ENCODE measurements at places on chromosomes 1 and 21. TPM values are rescaled to one million over a fixed set of nuclear protein-coding genes. Genes with fewer than 3 reads are reported as not detected.

- no peak for DNase-seq
Observed at GRCh38 chr1:181262069-181262468, 173.6 kb downstream of the IER5 start.

GRCh38 chr1:224880593-224881307 is 48.7 kb upstream of the DNAH14 start:
- no peak for DNase-seq

GRCh38 chr1:165053351-165053750 is 303.2 kb downstream of the LMX1A start:
- no peak for DNase-seq

GRCh38 chr1:2468540-2468939 is 7.5 kb upstream of the PLCH2 start:
- DNase-seq: no peak

DNA sequence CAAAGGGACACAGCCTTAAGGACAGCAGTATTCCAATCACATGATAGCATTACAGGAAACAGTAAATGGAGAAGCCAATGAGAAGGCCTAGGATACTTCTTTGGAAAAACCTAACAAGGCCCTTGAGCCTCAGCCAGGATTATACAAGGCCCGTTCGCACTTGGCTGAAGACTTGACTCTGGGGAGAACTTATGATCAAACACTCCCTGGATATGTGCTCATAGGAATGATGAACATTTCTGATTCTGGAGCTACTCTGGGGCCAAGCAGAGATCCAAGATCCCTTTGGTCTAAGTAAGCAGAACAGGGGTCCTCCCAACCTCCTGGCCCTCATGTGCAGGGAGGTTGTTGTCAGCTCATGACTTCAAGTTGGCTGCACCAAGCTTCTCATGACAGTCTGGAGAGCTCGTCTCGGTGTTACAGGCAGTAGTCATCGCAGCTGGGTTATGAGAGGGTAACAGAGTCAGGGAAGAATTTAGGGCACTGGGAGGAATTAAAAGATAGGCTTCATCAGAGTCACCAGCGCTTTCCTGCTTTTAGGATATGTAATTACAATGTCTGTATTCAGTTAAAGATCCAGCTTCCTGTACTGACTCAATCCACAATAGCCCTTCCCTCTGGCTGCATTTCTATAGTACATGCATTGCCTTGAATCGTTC is 92.5 kb upstream of the IRF2BP2 start:
- no peak for DNase-seq

Gene SFN
- 0.42 TPM for total RNA-seq

Gene VSIG8
- not detected for total RNA-seq

DNA sequence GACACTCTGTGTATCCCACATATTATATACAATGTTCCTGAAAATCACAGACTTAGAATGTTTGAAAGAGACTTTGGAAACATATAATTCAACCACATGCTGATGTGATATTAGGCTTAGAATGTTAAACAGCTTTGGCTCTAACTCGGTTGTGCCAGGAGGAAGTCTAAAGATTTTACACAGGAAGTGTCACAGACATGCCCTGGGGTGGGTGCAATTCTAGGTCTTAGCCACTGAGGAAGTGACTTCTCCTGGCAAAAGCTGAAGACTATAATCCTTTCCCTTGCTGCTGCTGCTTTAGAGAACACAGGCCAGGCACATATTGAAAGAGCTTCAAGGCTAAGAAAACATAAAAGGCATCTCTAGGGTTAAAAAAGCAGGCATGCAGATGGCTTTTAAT is 51.0 kb downstream of the RPL5 start:
- DNase-seq: no peak

Gene IFNGR2
- total RNA-seq: 9.6 TPM

Gene OR6K3
- total RNA-seq: not detected

DNA sequence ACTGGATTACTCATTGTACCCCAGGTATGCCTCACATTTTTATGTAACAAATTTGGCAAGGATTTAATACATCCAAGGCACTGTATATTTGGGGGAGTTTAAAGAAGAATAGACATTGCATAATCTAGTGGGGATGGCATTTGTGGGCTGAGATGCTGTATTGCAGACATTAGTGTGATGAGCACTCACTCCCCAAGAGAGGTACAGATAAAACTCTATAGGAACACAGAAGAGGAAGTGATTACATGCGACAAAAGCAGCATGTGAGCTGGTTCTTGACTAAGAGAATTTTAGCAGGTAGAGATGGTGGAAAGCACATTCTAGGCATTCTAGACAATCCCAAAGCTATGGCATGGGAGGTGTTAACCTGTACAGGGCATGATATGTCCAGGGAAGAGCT is 24.2 kb upstream of the CDC14A start:
- DNase-seq: no peak

DNA sequence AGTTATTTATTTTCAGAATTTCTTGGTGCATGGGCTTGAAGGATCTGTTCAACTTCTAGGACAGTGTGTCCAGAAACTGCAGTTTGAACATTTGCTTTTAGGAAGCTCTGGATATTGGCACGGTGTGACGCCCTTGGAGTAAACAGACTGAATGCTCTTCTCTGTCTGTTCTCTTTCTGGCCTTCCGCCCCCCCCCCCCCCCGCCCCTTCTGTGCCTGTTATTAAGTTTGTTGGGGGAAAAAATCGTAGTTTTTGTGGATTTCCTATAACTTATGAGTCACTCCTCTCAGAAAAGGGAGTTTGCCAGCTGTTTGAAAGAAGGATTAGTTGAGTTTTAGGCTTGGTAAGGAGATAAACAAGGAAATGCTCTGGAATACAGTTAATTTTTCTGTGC is 1.2 kb downstream of the KCTD3 start:
- no peak for DNase-seq

DNA sequence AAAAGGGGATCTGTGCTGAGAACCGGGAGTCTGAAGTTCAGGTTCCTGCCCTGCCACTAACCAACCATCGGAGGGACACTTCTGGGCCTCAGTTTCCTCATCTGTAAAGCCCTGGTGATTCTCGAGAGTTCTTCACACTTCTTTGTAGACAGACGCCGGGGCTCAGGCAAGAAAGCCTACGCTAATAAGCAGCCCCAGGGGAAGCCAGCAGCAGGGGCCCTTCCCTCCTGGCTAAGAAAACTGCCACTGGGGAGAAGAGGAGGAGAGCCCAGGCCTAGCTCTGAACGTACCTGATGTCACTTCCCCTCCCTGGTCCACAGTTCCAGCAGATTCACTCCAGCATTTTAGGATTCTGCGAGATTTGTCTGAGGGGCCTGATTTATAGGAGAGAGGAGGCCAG is 76.0 kb downstream of the CAMK2N1 start:
- no peak for DNase-seq

GRCh38 chr1:92169214-92170005 is 48.3 kb upstream of the C1orf146 start:
- DNase-seq: no peak

DNA sequence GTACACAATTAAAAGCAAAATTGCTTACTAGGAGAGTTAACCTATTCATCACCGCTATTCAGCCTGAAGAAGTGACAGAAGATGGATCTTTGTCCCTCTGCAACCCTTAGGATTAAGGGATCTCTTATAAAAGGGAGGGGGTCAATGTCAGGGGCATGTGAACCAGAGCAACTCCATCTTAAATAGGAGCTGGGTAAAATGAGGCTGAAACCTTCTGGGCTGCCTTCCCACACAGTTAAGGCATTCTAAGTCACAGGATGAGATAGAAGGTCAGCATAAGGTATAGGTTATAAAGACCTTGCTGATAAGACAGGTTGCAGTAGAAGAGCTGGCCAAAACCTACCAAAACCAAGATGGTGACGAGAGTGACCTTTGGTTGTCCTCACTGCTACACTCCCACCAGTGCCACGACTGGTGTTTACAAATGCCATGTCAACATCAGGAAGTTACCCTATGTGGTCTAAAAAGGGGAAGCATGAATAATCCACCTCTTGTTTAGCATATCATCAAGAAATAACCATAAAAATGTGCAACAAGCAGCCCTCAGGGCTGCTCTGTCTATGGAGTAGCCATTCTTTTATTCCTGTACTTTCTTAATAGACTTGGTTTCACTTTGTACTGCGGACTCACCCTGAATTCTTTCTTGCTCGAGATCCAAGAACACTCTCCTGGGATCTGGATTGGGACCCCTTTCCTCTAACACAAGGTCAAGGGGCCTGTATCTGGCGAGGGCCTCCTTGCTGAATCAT is 35.3 kb upstream of the NEK2 start:
- DNase-seq: no peak

- no peak for DNase-seq
Observed at GRCh38 chr21:44496564-44497550, 41.5 kb downstream of the LRRC3 start.

Gene MAP10
- 3.6 TPM for total RNA-seq

Gene S100B
- total RNA-seq: not detected

DNA sequence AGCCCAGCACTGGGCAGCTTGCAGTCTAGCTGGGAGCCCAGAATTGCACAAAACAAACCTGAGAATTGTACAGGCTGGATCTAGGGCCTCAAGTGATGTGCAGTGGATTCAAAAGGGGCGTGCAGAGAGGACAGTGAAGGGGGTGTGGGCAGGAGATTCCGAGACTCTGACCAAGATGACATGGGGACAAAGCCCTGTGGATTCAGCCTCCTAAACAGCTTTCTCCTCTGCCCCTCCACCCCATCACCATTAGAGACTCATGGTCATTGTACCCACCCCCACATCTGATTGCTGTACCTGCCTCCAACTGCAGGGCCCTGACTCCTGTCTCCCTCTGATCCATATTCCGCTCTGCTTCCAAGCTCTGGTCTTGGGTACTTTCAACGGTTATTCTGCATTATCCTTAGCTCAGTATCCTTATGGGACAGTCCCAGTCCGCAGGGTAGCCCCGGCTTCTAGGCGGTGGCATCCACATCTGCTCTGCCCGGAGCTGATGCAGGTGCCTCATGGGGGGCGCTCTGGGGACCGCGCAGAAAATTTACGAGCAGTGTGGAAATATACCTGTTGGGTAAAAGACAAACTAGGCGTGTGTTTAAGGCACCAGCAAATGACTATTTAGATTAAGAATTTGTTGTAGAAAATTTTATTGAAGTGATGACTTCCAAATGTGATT is 1.7 kb upstream of the BMP8A start:
- DNase-seq: no peak

Gene ZNF695
- total RNA-seq: 7.9 TPM

GRCh38 chr1:103525607-103526507 is at the start of gene RNPC3:
Gene RNPC3, plus strand, starts transcription at chr1:103525699. Its CDS starts 372 bp downstream, at chr1:103526071.
- DNase-seq: peak; percentile 87

GRCh38 chr1:55741516-55741915 is 526.4 kb upstream of the USP24 start:
- DNase-seq: no peak

DNA sequence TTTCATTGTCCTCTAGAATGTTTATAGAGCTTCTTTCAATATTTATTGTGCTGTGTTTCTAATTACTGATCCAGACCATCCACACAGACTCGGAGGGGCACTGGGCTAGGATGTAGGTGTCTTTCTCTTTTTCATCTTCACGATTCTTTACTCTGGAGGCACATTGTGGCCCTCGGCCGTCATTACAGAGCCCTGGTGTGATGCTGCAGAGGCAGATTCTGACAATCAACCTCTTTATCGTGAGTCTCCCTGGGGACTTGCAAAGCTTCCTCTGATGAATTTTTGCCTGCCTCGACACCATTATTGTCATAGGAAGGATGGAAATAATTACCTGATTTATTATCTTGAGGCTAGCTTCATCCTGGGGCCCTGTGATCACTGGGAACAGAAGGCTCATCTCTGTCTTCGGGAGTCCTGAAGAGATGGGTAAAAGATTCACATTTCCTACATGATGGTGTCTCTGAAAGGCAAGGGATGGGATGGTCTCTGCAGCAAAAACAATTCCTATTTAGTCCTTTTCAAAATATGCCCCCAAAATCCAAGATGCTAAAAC is 89.4 kb downstream of the SEC16B start:
- DNase-seq: no peak

GRCh38 chr1:106435269-106435668 is 621.2 kb upstream of the PRMT6 start:
- DNase-seq: no peak

GRCh38 chr1:77744576-77744975 is 15.1 kb downstream of the USP33 start:
- no peak for DNase-seq

- no peak for DNase-seq
Observed at GRCh38 chr1:13751458-13751871, 51.5 kb downstream of the PRDM2 start.

Gene C1orf21
- 43.3 TPM for total RNA-seq

DNA sequence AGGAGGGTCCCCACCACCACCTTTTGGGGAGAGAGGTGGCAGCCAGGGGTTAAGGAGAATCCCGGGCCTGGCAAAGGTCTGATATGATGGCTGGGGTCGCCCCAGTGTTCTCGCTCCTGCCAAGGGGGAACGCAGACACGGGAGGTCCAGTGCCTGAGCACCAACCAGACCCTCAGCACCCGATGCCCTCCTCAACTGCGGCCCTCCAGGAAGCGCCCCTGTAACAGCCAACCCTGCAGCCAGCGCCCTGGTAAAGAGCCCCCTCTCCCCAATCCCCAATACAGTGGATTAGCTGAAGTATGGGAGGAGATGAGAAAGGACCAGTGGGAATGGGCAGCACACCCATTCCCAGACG is 10.4 kb downstream of the ADAMTSL4 start:
- no peak for DNase-seq

DNA sequence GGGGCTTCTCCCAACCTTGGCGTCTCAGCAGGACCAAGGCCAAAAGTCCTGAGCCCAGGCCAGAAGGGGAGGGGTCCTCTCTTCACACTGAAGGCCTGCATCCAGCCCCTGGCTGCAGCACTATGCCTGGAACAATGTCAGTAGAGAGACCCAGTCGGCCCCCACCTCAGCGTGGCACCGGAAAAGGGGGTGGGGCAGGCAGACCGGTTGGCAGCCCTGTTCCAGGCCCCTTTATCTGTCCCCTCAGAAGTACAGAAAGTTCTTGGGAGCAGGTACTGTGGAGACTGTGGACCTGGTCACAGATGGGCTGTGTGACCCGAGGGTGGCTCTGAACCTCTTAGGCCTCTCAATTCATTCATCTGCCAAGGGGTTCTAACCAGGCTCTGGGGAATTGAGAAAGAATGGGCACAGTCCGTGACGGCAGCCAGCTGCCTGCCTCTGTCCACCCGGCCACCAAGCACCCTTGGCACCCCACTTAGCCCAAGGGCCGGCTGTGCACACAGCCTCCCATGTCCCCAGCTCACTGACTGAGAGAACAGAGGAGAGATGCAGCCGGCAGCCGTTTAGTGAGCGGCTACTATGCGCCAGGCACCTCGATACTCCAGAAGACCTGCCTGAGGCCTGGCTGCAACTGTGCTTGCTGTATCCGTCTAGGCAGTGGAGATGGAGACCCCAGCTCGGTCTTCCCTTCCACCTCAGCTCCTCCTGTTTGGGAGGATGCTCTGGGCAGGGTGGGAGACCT is 23.9 kb downstream of the RUNX3 start:
- DNase-seq: no peak

DNA sequence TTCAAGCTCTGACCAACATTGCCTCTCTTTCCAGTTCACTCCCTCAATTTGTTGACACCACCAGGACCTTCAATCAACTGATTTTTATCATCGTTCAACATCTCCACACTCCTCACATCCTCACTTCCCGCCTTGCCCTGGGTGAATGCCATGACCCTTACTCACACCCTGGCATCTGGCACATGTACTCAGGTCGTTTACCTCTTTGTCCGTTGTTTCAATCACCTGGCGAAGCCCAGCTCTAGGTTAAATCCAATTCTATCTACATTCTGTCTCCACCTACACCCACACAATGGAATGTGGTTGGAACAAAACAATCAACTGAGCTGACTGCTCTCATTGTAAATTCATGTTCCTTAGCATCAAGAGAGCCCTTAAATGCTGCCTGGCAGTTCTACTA is 24.2 kb upstream of the TBX15 start:
- no peak for DNase-seq

Gene AGMAT
- 0.22 TPM for total RNA-seq

Gene AADACL4
- total RNA-seq: not detected

Gene THEMIS2
- total RNA-seq: 4.6 TPM
